Dermis lymphatic vessel endothelial cell (primary cell): ENCODE measurements at places on chromosomes 3 and 15. TPM values are rescaled to one million over a fixed set of nuclear protein-coding genes. Genes with fewer than 3 reads are reported as not detected.

ZWILCH gene
- 11.1 and 11.8 TPM in 2 replicates for total RNA-seq

APBA2 gene
- total RNA-seq: 40.9 and 41.3 TPM in 2 replicates

SNX22 gene
- total RNA-seq: 0.11 and 0.17 TPM in 2 replicates

C3orf18 gene
- total RNA-seq: 1.1 and 1.6 TPM in 2 replicates

TGM4 gene
- under 0.01 TPM in 1 of 2 replicates, not detected in the other for total RNA-seq

EAF2 gene
- 0.26 and 0.33 TPM in 2 replicates for total RNA-seq

AHSG gene
- total RNA-seq: 0.09 TPM in 1 of 2 replicates, not detected in the other

MEIS2 gene
- total RNA-seq: 12.2 and 21.6 TPM in 2 replicates

HEG1 gene
- total RNA-seq: 18.0 and 20.5 TPM in 2 replicates

RLBP1 gene
- total RNA-seq: not detected in 2 replicates

C3orf52 gene
- 8.6 and 16.8 TPM in 2 replicates for total RNA-seq

HMG20A gene
- total RNA-seq: 32.1 and 35.5 TPM in 2 replicates

LRCH3 gene
- 51.7 and 63.0 TPM in 2 replicates for total RNA-seq

BDH1 gene
- 2.2 and 2.4 TPM in 2 replicates for total RNA-seq

CYP11A1 gene
- total RNA-seq: not detected in 2 replicates

MCTP2 gene
- total RNA-seq: 3.1 and 11.3 TPM in 2 replicates

TMEM212 gene
- not detected in 2 replicates for total RNA-seq

RAP2B gene
- total RNA-seq: 22.3 and 22.5 TPM in 2 replicates

ASB14 gene
- not detected in 2 replicates for total RNA-seq

RTP2 gene
- not detected in 2 replicates for total RNA-seq

TRANK1 gene
- 6.1 and 8.9 TPM in 2 replicates for total RNA-seq

KNG1 gene
- not detected in 2 replicates for total RNA-seq

AGBL1 gene
- total RNA-seq: not detected in 2 replicates

GP5 gene
- total RNA-seq: 0.09 and 0.22 TPM in 2 replicates

SLC28A1 gene
- total RNA-seq: not detected in 2 replicates

CACNA2D3 gene
- not detected in 2 replicates for total RNA-seq

ABI3BP gene
- 6.0 and 6.2 TPM in 2 replicates for total RNA-seq

GOLGA8G gene
- not detected in 2 replicates for total RNA-seq

SLC51B gene
- not detected in 2 replicates for total RNA-seq

UBA7 gene
- 24.9 and 29.9 TPM in 2 replicates for total RNA-seq

CLK3 gene
- total RNA-seq: 45.5 and 48.5 TPM in 2 replicates

GP9 gene
- total RNA-seq: 0.11 TPM in 1 of 2 replicates, not detected in the other

REC114 gene
- not detected in 2 replicates for total RNA-seq

SATB1 gene
- 3.9 and 11.7 TPM in 2 replicates for total RNA-seq

SERPINI2 gene
- total RNA-seq: not detected in 2 replicates

GOLGA6L7 gene
- total RNA-seq: not detected in 2 replicates

BTLA gene
- total RNA-seq: 0.09 TPM in 1 of 2 replicates, not detected in the other

PLSCR5 gene
- not detected in 2 replicates for total RNA-seq

GABRR3 gene
- total RNA-seq: not detected in 2 replicates
